ENCODE measurements at places on chromosomes 13 and 19.

- DNase-seq: no peak
Measured at GRCh38 chr13:79709471-79709870, 228.5 kb downstream of the NDFIP2 start.

GRCh38 chr13:113901231-113901630 is 37.4 kb upstream of the GAS6 start:
- DNase-seq: no peak

DNA sequence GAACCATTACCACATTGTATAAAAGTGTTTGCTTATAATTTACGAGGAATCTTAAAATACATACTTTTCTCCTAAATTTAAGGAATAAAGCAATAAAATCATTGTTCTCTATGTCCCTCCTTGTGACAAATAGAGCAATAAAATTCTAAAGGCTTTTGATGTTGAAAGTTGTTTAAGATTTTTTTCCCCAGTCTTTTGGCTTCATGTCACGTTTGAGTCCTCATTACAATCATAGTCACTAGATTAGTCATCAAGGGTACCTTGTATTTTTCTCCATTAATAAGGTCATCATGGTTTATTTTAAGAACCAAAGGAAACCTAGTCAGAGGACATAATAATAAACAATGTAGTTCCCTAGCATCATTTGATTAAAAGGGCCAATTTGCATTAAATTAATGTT is 3.2 kb downstream of the WBP4 start:
- no peak for DNase-seq

DNA sequence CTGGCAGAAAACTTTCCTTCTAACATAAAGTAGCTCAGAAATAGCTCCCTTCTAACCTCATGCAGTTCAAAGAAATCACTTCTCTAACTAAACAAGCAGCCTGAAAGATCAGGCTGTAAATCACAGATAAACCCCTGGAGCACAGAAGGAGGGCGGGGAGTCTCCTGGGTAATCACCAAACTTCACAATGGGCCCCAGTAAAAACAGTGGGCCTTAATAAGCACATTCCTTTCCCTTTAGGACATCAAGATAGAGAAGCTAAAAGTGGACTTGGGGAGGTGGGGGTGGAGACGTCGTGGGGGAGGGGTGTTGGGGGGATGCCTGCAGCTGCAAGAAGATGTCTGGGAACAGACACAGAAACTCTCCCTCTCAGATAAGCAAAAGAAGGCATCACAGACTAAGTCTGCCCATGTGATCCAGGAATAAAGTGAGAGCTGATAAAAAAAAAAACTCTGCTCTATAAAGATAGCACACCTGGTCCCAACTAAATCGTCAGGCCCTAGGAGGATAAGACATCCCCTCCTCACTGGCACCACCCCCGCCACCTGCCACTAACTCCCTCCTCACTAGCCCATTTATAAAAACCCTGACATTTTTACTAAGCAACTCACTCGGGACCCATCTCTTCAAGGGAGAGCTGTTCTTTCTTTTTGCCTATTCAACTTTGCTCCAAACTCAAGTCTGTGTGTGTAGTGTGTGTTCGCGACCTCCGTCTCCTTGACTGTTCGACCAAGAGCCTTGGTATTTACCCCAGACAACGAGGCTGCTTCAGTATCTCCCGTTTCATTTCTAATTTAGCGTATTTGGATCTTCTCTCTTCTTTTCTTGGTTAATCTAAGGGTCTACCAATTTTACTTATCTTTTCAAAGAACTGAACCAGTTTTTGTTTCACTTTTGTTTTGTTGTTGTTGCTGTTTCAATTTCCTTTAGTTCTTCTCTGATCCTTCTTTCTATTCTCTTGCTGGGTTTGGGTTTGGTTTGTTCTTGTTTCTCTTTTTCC is 31.7 kb downstream of the DNAJC15 start:
- no peak for DNase-seq

- no peak for DNase-seq
Measured at GRCh38 chr19:7832781-7833180, 2.8 kb downstream of the EVI5L start.

- no peak for DNase-seq
Measured at GRCh38 chr19:33703821-33704220, 82.1 kb downstream of the CHST8 start.

GRCh38 chr13:101144808-101145419 is 271.4 kb downstream of the NALCN start:
- DNase-seq: no peak

DNA sequence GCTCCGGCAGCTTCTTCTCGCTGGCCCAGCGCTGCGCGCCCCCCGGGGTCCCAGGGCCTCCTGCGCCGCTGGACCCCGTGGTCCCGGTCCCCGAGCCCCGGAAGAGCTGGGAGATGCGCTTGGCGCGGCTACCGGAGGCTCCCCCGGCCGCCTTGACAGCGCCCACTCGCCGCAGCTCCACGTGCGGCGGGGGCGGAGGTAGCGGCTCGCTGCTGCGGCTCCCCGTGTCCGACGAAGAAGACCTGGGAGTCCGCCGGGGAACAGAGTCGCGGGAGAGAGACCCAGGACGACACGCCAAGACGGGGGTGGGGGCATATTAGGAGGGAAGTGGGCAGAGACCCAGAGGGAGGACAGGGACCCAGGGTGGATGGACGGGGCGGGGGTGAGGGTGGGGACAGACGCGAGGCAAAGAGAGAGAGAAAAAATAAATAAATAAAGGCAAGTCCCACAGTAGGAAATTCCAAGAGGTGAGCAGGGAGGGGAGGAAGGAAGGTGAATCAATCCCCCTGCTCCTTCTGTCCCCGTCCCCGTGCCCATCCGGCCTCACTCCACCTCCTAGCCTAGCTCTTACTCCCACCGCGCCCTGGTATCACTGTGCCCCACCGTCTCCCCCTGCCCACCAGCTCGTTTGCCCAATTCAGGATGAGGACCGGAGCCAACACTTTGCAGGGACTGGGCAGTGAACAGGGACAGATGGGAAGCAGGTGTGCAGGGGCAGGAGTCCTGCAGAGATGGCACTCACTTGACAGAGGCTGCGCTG is 826 bp downstream of the RASIP1 start:
- no peak for DNase-seq

- no peak for DNase-seq
Measured at GRCh38 chr13:40563350-40564125, 102.9 kb downstream of the FOXO1 start.

DNA sequence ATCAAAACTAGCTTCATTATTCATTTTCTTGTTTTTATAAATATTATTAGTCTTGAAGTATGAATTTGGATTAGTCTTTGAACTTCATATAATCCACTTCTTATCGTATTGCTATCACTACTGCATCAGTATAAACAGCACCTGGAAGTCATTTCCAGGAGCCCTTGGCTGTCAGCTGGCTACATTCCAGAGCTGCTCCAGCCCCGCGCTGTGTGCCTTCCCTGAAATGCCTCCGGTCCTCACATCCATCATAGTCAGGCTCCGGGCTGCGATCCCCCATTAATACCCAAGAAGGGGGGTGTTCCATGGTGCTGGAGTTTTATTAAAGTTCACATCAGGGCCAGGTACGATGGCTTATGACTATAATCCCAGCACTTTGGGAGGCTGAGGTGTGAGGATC is 124.3 kb upstream of the GJB6 start:
- DNase-seq: no peak

DNA sequence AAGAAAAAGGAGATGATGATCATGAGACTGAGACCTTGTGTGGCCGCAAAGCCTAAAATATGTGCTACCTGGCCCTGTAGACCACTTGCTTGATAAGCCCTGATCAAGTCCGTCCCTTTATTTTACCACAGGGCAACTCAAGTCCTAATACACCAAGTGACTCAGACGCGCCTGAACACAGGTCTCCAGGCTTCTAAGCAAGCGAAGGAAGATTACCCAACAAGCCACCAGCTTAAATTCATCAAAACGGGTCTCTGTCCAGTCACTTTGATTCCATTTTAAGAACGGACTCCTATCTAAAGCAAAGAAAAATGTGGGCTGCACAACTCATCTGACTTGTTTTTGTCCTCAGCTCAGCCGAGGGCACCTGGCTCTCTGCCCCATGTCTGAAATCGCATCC is 26.8 kb downstream of the SLC7A1 start:
- DNase-seq: no peak

DNA sequence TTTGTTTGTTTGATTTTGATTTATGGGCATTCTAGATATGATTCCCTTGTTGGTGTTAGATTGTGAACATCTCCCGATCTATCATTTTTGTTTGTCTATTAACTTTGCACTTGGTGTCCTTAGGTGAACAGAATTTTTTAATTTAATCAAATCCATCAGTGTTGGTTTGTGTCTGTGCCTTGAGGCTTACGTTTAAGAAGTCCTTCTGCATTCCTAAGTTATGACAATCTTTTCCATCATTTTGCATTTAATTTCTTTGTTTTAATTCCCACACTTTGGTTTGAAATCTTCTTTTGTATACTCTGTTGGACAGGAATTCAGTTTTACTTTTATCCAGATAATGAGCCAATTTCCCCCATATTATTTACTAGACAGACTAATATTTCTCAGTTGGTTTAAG is 421.7 kb downstream of the HS6ST3 start:
- no peak for DNase-seq

- no peak for DNase-seq
Measured at GRCh38 chr19:55443045-55443823, at the start of gene SHISA7. SHISA7 (minus strand) TSS chr19:55443300; CDS start chr19:55442863, 437 bp downstream.

GRCh38 chr13:94992036-94992960 is 280.0 kb upstream of the SOX21 start:
- no peak for DNase-seq

GRCh38 chr19:53989600-53990533 is 1.6 kb upstream of the CACNG6 start:
- no peak for DNase-seq

DNA sequence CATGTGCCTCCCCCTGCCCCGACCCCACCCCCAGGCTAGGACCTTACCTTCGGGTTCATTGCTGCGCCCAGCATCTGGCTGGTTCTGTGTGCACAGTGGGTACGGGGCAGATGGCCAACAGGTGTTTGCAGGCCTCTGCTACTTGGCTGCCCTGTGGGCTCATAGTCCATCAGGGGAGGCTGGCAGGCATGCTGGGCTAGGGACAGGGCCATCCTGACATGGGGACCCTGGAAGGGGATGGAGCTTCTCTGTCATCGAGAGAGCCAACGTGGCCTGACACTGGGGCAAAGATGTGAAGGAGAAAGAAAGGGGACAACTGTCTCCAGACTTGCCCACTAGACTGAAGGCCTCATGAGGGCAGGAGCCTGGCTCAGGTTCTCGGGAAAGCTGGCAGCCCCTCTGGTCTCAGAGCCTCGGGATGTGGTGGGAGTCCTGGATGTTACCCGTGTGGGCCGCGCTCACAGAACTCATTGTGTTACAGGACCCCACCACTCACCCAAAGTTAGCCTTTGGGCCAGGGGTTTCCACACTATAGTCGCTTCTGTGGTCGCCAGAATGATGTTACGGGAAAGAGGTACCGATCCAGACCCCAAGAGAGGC is 4.7 kb downstream of the ZNF536 start:
- no peak for DNase-seq

DNA sequence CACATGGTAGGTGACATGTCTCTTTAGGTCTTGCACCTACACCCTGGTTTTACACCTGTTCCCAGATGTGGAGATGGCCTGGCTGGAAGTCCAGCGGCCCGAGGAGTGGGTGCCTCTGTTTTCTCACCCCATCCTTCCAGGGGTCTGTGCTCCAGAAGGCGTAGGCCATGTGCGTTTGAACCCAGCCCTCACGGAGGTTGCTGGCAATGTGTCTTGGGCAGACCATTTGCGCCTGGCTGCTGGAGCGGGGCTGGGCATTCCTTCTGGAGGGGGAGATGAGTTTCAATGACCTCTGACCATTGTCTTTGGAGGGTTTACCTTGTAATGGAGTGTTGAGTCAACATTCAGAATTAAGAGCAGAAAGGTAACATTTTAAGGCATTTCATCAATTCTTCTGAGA is 54.8 kb upstream of the ZNF536 start:
- DNase-seq: no peak

- no peak for DNase-seq
Measured at GRCh38 chr19:13831537-13832467, 36.6 kb downstream of the ZSWIM4 start.

DNA sequence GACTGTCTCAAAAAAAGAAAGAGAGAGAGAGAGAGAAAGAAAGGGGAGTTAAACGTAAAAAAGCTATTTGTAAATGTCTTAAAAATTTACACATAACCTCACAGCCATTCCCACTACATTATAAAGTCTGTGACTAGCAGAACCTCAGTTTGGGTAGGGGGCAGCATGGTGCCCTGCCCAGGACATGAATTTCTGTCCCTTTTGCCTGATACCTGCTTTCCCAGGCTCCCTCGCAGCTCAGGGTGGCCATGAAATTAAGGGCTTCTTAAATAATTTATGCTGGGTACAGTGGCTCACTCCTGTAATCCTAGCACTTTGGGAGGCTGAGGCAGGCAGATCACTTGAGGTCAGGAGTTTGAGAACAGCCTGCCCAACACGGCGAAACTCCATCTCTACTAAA is 4.8 kb downstream of the IFNL1 start:
- no peak for DNase-seq

- DNase-seq: no peak
Measured at GRCh38 chr13:26558074-26558805, 757 bp downstream of the WASF3 start.

DNA sequence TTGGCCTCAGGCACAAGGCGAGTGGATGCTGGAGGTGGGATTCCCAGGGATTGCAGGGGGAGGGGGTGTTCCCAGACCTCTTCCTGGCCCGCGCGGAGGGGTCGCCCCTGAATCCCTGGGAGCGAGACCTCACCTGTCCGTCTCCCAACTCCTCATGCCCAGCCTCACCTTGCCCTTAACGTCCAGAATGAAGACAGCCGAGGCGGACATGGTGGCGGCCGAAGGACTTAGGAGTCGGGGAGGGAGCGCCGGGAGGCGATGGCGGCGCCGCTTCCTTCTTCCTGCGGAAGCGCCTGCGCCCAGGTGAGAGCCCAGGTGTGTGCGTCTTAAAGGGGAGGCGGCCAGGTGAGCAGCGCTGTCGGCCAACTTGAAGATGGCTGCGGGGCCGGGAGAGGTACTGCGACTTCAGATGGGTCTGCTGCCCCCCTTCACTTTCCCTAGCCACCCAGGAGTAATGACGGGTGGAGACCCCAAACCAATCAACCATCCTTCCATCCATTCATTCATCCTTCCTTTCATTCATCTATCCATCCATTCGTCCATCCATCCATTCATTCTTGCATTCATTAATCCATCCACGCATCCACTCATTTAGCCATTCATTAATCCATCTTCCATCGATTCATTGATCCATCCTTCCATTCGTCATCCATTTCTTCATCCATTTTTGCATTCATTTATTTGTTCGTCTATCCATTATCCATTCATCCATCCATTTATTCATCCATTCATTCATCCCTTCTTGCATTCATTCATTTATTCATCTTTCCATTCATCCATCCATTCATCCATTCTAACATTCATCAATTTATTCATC is at the start of gene AP1M2:
AP1M2 (minus strand) TSS at position 291 of the 817 bp plus-strand sequence; CDS start at position 210, 81 bp downstream.
- DNase-seq: no peak

DNA sequence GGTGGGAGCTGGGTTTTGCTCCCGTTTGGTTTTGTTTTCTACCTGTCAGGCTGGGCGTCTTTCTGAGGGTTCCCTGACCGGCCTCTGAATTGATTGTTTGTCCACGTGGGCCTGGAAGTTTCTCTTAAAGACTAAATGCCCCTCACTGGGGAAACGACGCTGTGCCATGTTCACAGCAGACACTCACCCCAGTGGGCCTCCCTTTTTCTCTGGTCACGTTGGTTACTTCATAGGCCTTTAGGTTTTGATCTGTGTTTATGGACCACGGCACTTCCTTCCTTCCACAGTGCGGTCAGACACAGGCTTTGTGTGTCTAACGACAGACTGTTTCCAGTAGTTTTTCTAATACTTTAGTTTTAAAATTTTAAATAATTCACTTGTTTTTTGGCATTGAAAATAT is 20.1 kb upstream of the NDUFS7 start:
- DNase-seq: no peak

GRCh38 chr13:107124730-107125129 is 556.8 kb upstream of the ARGLU1 start:
- no peak for DNase-seq

Data from stimulated activated CD4-positive, alpha-beta T cell treated with anti-CD3 and anti-CD28 coated beads, Interleukin-15, amount 100 ng/mL, for 1 hour (primary cell).